ENCODE measurements at places on chromosomes 2 and 18.

DNA sequence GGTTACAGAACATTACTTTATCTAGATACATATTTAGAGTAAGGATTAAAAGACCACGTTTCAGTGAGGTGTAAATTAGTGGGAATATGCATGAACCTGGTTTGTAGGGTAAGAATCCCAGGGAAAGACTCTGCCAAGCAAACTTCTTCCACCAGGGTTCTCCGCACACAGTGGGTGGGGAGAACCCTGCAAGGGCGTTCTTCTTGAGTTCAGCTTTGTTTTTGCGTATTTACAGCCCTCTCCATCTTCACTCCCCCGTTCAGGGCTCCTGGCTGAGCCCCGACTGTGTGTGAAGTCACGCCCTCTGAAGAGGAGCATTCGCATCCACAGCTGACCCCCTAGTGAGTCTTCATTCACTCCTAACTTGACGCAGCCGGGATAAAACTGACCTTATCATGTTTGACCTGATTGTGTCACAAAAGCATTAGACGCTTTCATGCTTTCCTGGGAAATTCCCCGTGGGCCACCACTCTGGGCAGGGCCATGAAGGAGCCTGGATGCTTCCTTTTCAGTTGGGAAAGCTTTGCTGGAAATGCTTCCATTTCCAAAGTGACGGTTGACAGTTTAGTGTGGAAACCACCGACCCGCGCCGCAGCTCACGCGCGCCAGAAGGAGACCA is 1.0 kb downstream of the ALKAL2 start:
- DNase-seq, result no peak

- peak; percentile 44 for DNase-seq
Measured at GRCh38 chr2:185475914-185476313, 262.7 kb upstream of the FSIP2 start.

- DNase-seq, result no peak
Measured at GRCh38 chr18:23270986-23271680, 135.8 kb downstream of the CABLES1 start.

- DNase-seq, result no peak
Measured at GRCh38 chr2:159265171-159265576, 21.3 kb downstream of the WDSUB1 start.

DNA sequence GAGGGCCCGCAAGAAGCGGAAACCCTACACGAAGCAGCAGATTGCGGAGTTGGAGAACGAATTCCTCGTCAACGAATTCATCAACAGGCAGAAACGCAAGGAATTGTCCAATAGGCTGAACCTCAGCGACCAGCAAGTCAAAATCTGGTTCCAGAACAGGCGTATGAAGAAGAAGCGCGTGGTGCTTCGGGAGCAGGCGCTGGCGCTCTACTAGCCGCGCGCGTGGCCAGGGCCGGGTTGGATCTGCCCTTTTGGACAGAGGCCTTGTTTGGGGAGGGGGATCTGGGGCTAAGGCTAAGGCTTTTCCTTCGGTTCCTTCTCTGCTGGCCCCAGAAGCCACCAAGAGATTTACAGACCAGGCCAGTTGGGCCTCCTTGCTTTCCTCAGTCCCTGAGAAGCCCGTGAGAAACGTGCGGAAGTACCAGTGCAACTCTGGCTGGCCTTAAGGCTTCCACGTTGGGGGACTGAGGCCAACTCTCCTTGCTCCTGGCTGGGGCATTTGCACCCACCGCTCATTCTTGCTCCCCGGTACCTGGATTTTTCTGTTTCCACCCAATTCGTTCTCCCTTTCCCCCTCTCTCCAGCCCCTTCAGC is 1.0 kb downstream of the HOXD12 start:
- no peak for DNase-seq

DNA sequence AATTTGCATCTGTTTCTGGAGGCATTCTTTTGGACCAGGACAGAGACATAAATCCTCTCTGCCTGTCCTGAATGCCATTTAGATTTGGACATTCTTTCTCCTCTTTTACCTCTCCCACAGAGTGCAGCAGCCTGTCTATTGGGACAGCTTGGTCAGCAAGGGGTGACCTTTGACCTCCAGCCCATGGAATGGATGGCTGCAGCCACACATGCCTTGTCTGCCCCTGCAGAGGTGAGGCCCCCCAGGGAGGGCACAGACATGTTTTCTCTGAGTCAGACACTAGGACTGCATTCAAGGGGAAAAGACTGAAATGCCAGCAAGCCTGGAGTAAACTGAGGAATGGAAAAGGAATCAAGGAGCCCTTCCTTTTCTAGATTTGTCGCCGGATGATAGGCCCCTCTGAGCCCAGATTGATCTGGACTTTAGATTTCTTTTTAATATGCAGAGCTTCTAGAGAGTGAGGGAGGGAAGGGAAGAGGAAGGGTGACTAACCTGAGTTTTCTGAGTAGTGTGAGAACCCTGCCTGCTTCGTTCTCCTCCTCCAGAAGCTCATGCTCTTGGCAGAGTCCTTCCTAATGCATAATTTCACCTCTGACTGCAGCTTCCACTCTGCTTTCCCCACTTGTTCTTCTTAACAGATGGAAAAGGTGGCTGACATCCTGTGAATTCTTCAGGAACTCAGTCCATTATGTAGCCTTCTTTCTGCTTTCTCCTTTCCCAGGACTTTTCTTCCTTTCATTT is 16.1 kb upstream of the TTLL4 start:
- no peak for DNase-seq

DNA sequence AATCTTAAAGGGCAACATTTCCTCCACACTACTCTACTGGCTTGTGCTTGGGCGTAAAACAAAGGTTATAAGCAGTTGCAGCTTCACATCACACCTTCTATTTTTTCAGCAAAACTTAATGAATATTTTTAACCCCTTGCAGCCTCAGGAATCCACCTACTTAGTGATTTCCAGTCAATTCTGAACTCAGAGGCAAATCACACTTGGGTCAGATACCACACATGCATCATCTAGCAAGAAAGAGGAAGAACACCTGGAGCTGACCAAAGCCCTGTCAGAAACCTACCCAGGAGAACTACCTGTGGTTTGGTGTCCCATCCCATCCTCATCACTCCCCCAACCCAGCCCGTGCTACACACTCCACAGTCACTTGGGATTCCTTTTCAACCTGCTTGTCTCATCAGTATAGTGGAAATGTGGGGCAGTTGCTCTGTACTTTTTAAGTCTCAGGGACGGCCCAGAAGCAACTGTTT is 25.5 kb downstream of the PIAS2 start:
- DNase-seq, result no peak

- no peak for DNase-seq
Measured at GRCh38 chr2:238090887-238091286, 9.3 kb upstream of the ESPNL start.

DNA sequence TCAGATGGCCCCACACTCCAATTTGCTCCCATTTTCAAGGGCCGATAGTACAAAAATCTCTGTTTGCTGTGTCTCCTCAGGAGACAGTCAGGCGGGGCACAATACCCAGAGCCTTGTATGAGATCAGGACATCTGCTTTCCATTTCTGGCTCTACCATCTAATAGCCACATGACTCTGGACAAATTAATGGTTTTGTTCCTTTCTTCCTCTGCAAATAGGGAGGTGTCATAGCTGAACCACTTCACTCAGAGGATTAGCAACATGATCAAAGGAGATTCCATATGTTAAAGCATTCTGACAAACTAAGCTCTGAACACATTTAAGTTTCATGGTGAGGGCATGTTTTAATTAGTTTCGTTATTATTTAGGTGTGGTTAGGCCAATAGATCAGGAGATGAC is 602.1 kb upstream of the SYT4 start:
- no peak for DNase-seq

DNA sequence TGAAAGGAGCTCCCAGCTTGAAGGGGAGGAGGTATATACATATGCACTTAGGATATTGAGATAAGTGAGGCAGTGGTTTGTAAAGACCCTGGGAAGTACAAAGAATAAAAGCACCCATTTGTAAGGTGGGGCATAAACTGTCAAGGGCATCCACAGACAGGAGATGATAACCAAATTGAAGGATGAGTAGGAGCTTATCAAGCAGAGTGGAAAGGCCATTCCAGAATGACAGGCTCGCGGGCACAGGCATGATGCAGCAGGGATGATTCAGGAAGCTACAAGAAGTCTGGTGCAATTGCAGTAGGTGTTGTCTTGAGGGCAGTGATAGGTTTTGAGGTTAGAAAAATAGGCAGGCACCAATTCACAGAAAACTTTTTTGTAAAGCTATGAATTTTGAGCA is 504.8 kb downstream of the PIK3C3 start:
- DNase-seq, result no peak

DNA sequence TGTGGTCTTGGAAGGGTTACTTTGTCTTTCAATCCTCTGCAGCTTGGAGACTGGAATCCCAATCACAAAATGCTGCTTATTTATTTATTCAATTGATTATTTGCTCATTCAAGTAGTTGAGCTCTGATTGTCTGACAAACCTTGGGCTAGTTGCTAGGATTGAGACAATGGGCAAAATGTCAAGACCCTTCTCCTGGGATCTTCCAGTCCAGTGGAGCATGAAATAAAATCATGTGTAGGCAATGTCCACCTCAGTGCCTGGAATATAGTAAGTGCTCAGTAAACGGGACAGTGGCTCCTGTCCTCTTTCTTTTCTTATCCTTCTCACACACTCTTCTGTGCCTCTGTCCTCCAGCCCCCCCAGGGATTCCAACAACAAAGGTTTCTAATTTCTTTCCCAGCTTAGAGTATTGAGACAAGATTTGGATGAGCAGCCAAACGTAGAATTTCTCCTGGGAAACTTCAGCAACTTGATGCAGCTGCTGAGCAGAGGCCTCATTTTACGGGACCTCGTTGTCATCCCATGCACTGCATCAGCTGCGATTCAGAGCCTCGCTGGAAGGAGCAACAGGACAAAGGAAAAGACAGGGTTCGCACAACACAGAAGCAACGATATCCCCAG is 545.0 kb downstream of the SOX11 start:
- no peak for DNase-seq

GRCh38 chr2:28624793-28625701 is 126.6 kb upstream of the PPP1CB start:
- no peak for DNase-seq

- DNase-seq, result peak; percentile 7
Measured at GRCh38 chr2:163471947-163472346, 263.9 kb downstream of the FIGN start.

DNA sequence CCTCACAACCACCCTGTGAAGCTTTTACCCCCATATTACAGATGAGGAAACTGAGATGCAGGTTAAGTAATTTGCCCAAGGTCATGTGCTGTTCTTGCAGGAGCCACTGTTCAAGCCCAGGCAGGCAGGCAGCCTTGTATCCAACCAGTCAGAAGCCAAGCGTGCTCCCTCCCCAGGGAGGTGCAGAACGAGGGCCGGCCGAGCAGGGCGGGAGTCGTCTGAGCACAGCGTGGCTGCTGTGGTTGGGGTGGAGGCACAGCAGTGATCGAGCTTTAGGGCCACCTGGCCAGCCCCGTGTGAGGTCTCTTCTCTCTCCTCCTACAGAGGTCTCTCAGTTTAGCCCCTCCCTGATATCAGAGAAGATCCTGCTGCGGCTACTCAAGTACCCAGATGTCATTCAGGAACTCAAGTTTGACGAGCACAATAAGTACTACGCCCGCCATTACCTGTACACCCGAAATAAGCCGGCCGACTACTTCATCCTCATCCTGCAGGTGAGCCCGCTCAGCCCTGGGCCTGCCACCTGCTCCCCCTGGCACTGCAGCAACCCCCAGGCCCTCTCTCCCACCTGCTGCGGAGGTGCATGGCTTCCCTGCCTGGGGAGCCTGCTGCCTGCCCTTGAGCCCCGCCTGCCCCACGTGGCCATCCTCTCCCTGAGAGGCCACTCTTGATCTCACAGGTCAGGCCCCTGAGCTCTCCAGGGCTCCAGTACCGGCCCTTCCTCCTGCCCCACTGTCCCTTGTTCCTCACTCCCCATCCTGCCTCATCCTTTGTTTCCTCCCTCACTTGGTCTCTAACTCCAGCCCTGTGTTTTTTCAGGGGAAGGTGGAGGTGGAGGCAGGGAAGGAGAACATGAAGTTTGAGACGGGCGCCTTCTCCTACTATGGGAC is 17.1 kb upstream of the CNNM3 start:
- DNase-seq, result no peak

DNA sequence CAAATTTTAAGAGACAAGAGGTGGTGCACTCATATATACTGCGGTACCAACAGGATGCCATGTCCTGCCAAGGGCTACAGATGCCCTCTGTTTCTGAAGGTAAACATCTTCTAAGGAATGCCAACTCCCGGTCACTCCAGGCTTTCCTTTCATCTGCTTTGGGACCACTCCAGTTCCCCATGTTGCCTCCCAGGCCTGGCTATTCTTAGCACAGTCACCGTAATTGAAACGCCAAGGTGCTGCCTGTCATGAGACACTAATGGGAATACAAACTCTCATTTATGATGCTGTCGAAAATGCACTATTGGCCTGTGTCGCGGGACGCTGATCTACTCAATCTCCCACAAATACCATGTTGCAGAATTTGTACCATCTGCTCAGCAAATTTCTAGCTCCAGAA is 79.6 kb downstream of the KLF7 start:
- no peak for DNase-seq

DNA sequence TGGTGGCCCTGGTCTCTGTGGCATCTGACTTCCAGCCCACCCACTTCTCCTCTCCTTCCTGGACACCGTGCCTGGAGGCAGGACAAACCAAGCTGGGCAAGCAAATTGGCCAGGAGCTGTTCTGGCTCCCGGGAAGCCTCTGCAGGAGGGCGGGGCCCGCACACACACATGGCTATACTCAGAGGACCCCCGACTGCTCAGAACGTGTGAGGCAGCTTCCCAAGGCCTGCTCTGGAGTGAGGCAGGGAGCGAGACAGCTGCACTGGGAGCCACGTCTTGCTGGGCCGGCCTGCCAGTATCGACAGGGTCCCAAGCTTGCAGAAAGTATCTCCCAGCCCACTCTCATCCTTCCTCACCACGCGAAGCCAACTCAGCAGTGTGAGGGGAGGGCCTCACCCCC is 257.3 kb downstream of the TWIST2 start:
- no peak for DNase-seq

DNA sequence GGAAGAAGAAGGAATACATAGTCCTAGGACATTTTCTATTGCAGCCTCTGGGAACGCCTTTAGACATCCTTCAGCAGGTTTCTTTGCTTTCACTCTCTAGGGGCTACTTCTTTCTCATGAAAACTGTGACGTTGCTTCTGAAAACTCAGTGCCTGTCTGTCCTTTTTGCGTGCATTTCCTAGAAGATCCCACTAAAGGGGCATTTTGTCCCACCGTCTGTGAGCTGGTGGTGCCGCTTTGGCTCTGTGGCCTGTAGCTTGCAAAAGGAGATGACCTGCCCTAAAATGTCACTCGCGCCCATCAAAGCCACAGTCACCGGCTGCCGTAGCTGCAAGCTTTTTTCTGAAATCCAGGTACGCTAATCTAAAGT is 579 bp downstream of the STAT4 start:
- DNase-seq, result no peak

GRCh38 chr2:226124548-226125011 is 675.0 kb downstream of the IRS1 start:
- DNase-seq, result no peak

- DNase-seq, result no peak
Measured at GRCh38 chr2:157821519-157822131, 54.5 kb downstream of the ACVR1 start.

DNA sequence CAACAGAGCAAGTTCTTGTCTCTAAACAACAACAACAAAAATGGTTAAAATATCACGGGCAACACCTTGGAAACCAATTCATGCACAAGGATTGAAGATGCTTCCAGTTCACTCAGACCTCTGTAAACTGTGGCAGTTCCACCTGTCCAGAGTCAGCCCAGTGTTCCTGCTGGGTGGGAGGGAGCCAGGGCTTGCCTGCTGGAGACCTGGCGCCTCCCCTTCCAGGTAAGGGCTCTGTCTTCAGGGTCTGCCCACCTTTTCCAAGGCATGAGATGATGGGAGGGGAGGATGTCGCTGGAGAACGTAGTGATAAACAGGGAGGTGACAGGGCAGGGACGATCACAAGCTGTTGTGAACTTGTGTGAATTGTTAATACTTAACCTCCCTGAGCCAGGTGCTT is 9.8 kb upstream of the GPC1 start:
- DNase-seq, result no peak

GRCh38 chr2:61535449-61535848 is 2.7 kb downstream of the XPO1 start:
- DNase-seq, result no peak

All from NCI-H2081 (cell line).